Stimulated activated CD4-positive, alpha-beta T cell treated with anti-CD3 and anti-CD28 coated beads, Interleukin-1b, Interleukin-23, amount 100 ng/mL, for 24 hours (primary cell): ENCODE measurements at places on chromosomes 11 and 22.

DNA sequence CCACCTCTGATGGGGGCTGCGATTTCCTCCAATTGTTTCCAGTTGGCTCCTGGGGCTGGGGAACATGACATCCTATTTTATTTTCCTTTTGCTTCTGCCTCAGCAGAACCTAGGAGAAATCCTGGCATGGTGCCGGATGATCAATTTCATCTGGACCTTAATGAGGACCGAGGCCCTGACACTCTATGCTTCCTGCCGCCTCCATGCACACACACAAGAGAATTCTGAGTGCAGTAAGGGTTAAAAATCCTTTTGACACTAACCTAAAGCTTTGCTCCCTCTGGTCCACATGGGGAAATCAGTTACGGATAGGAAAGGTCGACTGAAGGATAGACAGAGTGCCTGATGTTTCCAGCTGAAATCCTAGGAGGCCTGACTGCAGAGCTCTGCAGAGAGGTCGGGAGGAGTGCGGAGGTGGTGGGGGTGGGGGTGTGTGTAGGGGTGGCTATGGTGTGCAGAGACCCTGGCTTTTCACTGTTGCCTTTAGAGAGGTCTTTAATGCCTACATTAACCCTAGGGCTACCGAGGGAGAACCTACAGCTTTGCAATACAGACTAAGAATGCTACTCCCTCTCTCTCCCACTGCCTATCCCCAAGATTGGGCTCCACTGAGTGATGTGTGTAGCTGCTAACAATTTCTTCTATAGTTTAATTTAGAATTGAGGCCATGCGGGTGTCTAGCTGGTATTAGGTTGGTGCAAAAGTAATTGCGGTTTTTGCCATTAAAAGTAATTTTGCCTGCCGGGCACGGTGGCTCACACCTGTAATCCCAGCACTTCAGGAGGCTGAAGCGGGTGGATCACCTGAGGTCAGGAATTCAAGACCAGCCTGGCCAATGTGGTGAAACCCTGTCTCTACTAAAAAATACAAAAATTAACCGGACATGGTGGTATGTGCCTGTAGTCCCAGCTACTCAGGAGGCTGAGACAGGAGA lies 53.6 kb upstream of the INCENP start:
- DNase-seq: no peak

- no peak for DNase-seq
Measured at GRCh38 chr11:121715405-121715804, 262.6 kb upstream of the SORL1-AS1 start.

DNA sequence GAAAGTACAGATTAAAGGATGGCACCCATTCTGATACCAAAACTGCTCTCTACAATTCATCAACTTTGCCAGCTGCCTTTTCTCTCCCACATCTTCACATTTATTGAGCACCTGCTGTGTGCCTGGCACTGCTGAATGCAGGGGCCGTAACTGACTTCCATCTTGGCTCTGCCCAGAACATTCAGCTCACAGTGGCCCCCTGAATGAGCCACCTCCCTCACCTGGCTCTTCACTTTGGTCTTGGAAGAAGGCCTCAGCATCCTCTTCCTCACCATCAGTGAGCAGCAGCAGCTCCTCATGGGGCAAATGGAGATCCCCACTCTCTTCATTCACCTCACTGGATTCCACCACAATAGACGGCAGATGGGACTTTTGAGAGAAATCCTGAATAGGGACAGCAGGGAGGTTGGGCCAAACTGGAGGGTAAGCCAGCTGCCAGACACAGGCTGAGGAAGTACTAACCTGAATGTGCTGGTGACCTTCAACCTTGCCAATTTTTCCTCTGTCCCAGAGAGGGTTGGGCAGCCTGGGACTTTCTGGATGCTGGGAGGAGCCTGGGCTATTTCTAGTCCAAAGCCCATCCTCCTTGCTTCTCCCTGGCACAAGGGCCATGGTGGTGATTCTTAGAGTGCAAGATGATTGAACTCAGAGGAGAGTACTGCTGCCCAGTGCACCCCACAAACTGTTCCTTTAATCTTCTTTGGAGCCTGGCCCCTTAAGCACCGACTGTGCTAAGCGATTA lies 1.9 kb upstream of the UQCC3 start:
- no peak for DNase-seq

GRCh38 chr22:28903729-28904128 lies 20.4 kb downstream of the ZNRF3 start:
- no peak for DNase-seq

DNA sequence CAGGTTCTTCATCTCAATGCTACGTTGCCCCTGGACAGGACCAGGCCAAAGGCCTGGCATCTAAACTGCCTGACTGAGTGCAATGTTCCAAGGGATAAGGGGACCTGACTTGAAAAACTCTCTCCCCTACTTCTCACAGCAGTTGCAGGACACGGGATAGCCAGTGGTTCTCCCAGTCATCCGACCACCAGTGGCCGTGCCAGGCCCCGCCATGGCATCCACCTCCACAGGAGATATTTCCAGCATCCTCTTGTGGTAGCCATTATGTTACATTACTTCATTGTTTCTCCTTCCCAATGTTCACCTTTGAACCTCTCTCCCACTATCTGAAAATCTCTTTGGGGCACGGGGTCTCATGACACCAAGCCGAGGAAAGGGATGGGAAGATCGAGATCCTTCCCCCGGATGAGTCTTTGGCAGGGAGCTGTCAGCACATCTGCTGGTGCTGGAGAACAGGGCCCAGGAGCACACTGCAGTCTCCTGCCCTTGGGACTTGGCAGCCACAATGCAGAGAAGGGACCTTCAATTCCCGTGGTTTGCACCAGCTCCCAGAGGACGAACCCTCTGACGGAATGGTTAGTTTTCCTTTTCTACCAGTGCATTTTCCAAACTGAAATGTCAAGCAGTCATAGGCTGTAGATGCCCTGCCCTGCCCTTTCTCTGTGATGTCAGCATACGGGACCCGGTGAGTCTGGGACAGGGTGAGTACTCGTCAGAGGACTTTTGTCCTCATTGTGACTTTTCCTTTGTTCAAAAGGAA lies 121.2 kb downstream of the ETS1 start:
- DNase-seq: no peak

- no peak for DNase-seq
Measured at GRCh38 chr22:36238373-36239149, 766 bp downstream of the APOL2 start.

DNA sequence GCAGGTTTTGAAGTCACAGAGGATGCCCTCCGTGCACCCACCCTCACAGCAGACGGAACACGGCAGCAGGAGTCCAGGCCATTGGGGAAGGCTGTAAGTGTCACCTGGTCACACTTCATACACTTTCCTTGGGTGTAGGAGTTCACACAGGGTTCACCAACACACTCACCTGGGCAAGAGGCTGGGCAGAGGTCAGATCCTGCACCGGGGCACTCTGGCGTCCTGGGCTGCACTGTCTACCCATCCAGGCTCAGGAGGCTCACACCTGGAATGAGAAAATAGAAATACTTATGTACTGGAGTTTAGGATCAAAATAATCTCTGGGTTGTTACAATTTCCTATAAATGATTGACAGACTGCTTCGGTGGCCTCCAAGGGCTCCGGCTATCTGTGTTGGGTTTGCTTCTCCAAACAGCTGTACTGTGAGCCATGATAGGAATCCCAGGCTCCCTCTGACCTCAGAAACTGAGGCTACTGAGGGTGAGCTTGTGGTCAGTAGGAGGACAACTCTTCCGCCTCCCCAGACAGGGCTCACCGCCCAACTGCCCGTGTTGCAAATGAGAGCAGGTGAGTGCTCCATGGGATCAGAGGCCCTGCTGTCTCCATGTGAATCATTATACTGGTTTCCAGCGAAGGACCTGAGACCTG lies 20.1 kb upstream of the CARS1 start:
- no peak for DNase-seq
